ENCODE measurements at places on chromosomes 1 and 21. TPM values are rescaled to one million over a fixed set of nuclear protein-coding genes. Genes with fewer than 3 reads are reported as not detected.
A peak's percentile ranks its signal among the peaks of the same experiment; 100 is the strongest.

The XCL1 gene
- 4.2 TPM for total RNA-seq

The GNAT2 gene
- not detected for total RNA-seq

The TRPM2 gene
- total RNA-seq = 3.6 TPM

The CACYBP gene
- total RNA-seq = 91.7 TPM

The PAX7 gene
- total RNA-seq = not detected

The ACTL8 gene
- not detected for total RNA-seq

The ABCG1 gene
- 4.1 TPM for total RNA-seq

The LRRC38 gene
- not detected for total RNA-seq

The TRIM45 gene
- 0.26 TPM for total RNA-seq

The CYP4A22 gene
- total RNA-seq = not detected

The SNX7 gene
- total RNA-seq = not detected

The SLC5A9 gene
- total RNA-seq = not detected

The C1orf87 gene
- not detected for total RNA-seq

DNA sequence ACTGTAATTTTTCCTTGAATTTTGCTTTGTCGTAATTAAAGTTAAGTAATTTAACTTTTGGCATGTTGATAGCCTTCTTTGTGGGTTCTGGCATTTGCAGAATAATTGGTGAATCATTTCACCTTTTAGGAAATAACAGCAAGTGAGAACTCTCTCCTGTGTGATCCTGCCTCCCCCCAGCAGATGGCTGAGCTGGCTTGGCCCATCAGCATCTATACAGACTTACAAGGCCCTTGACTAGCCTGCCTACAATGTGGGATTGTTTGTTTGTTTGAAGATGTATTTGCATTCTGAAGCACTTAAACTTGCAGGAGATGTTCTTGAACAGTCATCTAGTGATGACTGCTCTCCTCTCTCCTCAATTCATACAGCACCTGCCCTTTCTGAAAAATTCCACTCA, 55.9 kb downstream of the MACO1 start:
- no peaks in the 10 kb centered on the region for H3K36me3 ChIP-seq
- H3K4me1 ChIP-seq = no peaks in the 10 kb centered on the region
- no peak overlapping the region for H3K4me3 ChIP-seq
- H3K27ac ChIP-seq = no peak overlapping the region

DNA sequence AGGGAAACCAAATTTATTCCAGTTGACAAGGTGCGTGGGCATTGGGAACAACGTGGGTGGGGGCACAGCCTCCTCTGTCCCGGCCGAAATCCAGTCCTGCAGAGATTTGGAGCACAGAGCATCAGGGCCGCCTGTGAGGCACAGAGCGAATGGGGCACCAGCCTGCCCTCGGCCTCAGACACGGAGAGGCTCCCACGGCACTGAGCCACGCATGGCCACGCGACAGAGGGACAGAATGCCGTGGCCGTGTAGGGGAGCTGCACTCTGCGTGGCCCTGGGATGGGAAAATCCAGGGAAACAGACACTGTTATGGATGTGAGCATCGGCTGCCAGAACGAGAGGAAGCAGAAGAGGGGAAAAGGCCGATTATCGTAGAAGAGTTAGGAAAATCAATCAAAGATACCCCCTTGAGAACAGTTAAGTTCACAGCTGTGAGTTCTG, 13.5 kb upstream of the C1orf159 start:
- H3K4me1 ChIP-seq = no peaks in the 10 kb centered on the region
- no peak overlapping the region for H3K27ac ChIP-seq
- peaks cover 9% of the 10 kb centered on the region for H3K27me3 ChIP-seq
- H3K4me3 ChIP-seq = no peak overlapping the region

GRCh38 chr1:44346184-44346583, 8.9 kb downstream of the ERI3 start:
- DNase-seq = no peak
- peaks cover 3% of the 10 kb centered on the region for H3K36me3 ChIP-seq
- no peaks in the 10 kb centered on the region for H3K27me3 ChIP-seq
- no peak overlapping the region for H3K4me3 ChIP-seq

DNA sequence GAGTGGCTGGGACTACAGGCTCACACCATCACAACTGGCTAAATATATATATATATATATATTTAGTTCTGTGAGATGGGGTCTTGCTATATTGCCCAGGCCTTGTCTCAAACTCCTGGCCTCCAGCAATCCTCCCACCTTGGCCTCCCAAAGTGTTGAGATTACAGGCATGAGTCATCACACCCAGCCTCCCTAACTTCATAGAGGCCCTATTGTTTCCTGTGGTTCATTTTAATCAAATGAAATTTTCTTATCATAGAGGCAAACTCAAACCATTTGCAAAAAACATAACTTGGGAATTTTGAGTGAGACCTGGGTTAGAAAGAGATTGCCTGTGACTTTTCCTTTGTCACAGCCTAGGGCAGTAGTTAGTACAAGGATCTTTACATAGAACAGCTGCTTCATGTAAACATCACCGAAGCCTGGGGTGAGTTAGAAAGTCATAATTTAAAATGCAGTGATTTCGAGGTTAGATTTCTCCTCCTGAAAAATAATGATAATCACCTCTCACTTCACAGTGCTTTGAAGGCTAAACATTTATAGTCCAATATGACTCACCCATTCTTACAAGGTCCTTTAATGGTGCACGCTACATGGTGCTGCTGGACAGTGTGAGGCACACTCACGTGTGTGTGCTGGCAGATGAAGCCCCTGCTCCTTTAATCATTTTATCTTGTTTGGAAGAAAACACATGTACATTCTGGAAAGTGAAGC, 188.9 kb downstream of the RHOU start:
- no peaks in the 10 kb centered on the region for H3K4me1 ChIP-seq
- no peaks in the 10 kb centered on the region for H3K27me3 ChIP-seq
- H3K27ac ChIP-seq = no peak overlapping the region
- H3K36me3 ChIP-seq = no peaks in the 10 kb centered on the region

- DNase-seq = no peak
- H3K4me1 ChIP-seq = peaks cover 3% of the 10 kb centered on the region
- no peaks in the 10 kb centered on the region for H3K27me3 ChIP-seq
- H3K36me3 ChIP-seq = no peaks in the 10 kb centered on the region
- H3K27ac ChIP-seq = no peak overlapping the region
These were observed 43.0 kb downstream of the PLA2G4A start for GRCh38 chr1:186871784-186872183.

- no peaks in the 10 kb centered on the region for H3K4me1 ChIP-seq
- peaks cover 9% of the 10 kb centered on the region for H3K36me3 ChIP-seq
- no peak for DNase-seq
- H3K27ac ChIP-seq = no peak overlapping the region
These were observed 24.8 kb downstream of the A3GALT2 start for GRCh38 chr1:33296082-33296458.

GRCh38 chr1:183349201-183349711, 68.9 kb downstream of the NMNAT2 start:
- no peak for DNase-seq
- no peaks in the 10 kb centered on the region for H3K36me3 ChIP-seq
- no peak overlapping the region for H3K27ac ChIP-seq
- H3K4me3 ChIP-seq = no peak overlapping the region
- H3K4me1 ChIP-seq = no peaks in the 10 kb centered on the region

DNA sequence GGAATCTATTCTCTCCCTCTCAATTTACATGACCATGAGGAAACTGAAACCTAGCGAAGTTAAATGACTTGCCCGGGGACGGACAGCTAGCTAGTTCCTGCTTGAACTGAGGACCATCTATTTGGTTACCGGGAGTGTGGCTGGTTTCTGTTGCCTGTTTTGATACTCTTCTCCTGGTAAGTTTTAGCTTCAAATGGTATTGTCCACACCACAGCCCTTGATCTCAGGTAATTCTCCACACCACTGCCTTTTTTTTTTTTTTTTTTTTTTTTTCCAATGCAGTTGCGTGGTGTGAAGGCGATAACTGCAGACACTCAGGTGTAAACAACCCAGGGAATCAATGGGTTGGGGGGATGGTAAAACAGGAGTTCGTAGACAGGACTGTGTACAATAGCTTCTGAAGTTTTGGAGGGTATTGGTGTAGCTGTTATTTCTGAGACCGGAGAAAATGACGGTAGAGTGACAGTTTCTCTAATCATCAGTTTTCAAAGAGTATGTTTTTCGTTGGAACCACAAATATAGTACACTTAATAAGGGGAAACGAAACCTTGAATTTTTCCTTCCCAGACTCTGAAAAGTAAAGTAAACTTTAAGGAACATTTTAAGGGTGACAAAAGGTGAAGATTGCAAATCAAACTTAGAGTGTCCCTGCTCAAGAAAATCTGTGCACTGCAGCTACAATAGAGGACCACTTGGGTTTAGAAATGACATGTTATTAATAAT, 125.3 kb upstream of the CACYBP start:
- no peaks in the 10 kb centered on the region for H3K4me1 ChIP-seq
- H3K27me3 ChIP-seq = no peaks in the 10 kb centered on the region
- no peak for DNase-seq

GRCh38 chr1:93629101-93630059, 52.3 kb downstream of the BCAR3 start:
- H3K27me3 ChIP-seq = no peaks in the 10 kb centered on the region
- H3K4me1 ChIP-seq = no peaks in the 10 kb centered on the region
- peak; percentile 19 for DNase-seq
- no peak overlapping the region for H3K27ac ChIP-seq

- H3K27ac ChIP-seq = no peak overlapping the region
- H3K36me3 ChIP-seq = no peaks in the 10 kb centered on the region
- DNase-seq = no peak
- no peaks in the 10 kb centered on the region for H3K27me3 ChIP-seq
- H3K4me3 ChIP-seq = no peak overlapping the region
- no peaks in the 10 kb centered on the region for H3K4me1 ChIP-seq
These were observed 308.8 kb downstream of the SMYD3 start for GRCh38 chr1:246198115-246198816.

DNA sequence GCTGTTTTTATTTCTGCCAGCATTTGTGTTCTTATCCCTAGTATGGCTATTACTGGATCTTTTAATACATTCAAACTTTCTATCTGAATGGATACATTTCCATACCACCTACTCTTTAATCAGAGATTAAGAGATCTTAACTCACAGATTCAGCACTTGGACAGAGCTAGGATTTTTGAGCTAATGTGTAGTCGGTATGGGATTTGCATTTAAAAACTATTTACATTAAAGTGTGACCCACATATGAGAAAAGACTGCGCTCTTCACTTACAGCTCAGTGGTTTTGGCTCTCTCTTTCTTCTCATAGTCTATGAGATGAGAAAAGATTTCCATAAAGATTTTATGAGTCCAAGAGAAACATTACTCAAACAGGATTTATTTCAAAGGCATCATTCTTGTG, 16.4 kb downstream of the HMGB4 start:
- no peaks in the 10 kb centered on the region for H3K4me1 ChIP-seq
- no peaks in the 10 kb centered on the region for H3K27me3 ChIP-seq
- H3K4me3 ChIP-seq = no peak overlapping the region
- no peak overlapping the region for H3K27ac ChIP-seq
- no peaks in the 10 kb centered on the region for H3K36me3 ChIP-seq
- no peak for DNase-seq

- H3K27me3 ChIP-seq = no peaks in the 10 kb centered on the region
- H3K27ac ChIP-seq = no peak overlapping the region
- H3K36me3 ChIP-seq = no peaks in the 10 kb centered on the region
- no peak overlapping the region for H3K4me3 ChIP-seq
- DNase-seq = no peak
These were observed 57.8 kb downstream of the ESRRG start for GRCh38 chr1:216665406-216665805.

- peak; percentile 16 for DNase-seq
- no peaks in the 10 kb centered on the region for H3K36me3 ChIP-seq
- H3K4me1 ChIP-seq = peaks cover 3% of the 10 kb centered on the region
- peaks cover 26% of the 10 kb centered on the region for H3K27me3 ChIP-seq
- peak overlapping the region; percentile 77 for H3K4me3 ChIP-seq
These were observed 132.9 kb upstream of the DPYD start for GRCh38 chr1:98053471-98054366.

GRCh38 chr21:28522014-28522799, 470.5 kb downstream of the LTN1 start:
- no peaks in the 10 kb centered on the region for H3K36me3 ChIP-seq
- no peaks in the 10 kb centered on the region for H3K27me3 ChIP-seq
- H3K4me1 ChIP-seq = no peaks in the 10 kb centered on the region
- H3K4me3 ChIP-seq = no peak overlapping the region
- H3K27ac ChIP-seq = no peak overlapping the region

DNA sequence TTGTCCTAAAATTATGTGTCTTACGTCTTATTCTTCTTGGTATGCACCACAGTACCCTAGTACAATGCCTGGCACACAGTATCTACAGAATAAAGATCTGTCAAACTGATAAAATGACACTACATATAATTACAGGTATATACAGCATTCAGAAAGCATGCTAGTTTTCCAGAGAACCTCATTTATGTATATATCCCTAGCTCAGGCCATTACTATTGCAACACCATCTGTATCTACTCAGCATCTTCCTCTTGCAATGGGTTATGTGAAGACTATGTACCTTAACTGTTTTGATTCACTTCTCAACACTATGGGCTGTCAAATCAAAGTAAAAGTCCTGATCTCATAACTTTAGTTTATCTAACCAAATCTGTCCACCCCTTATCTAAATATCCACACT, 58.5 kb upstream of the GUCA2A start:
- H3K27me3 ChIP-seq = no peaks in the 10 kb centered on the region
- H3K27ac ChIP-seq = no peak overlapping the region
- DNase-seq = no peak
- H3K4me3 ChIP-seq = no peak overlapping the region

DNA sequence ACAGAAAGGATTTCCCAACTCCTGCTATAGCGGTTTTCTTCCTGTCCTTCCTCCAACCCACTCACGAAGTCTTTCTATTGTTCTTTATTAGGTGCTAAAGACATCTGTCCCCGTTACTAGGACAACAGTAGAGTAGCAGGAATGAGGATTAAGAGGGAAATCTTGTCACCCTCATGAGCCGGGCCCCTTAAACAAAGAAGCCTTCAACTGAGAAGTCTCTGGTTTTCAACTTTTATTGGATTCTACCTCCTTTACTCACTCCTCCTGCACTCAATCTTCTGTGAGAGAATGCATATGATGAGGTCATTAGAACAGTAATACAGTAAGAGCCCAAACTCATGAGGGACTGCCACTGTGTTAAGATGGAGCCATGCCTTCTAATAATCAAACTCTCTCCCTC, 206.3 kb downstream of the OMA1 start:
- H3K27ac ChIP-seq = no peak overlapping the region
- H3K4me3 ChIP-seq = no peak overlapping the region
- H3K4me1 ChIP-seq = peaks cover 8% of the 10 kb centered on the region
- no peak for DNase-seq
- H3K27me3 ChIP-seq = no peaks in the 10 kb centered on the region

- H3K36me3 ChIP-seq = peaks cover 2% of the 10 kb centered on the region
- H3K27me3 ChIP-seq = no peaks in the 10 kb centered on the region
- DNase-seq = no peak
- no peaks in the 10 kb centered on the region for H3K4me1 ChIP-seq
- H3K27ac ChIP-seq = no peak overlapping the region
These were observed 12.9 kb upstream of the PODN start for GRCh38 chr1:53048960-53049573.

GRCh38 chr1:2556678-2557481, 709 bp downstream of the TNFRSF14 start:
- H3K4me3 ChIP-seq = peak overlapping the region; percentile 64
- H3K36me3 ChIP-seq = peaks cover 11% of the 10 kb centered on the region
- no peak for DNase-seq
- H3K27ac ChIP-seq = peak overlapping the region; percentile 97
- H3K4me1 ChIP-seq = peaks cover 17% of the 10 kb centered on the region

GRCh38 chr21:43923391-43923790, 58.4 kb downstream of the AGPAT3 start:
- H3K27ac ChIP-seq = no peak overlapping the region
- no peaks in the 10 kb centered on the region for H3K27me3 ChIP-seq
- peaks cover 5% of the 10 kb centered on the region for H3K4me1 ChIP-seq

- no peaks in the 10 kb centered on the region for H3K36me3 ChIP-seq
- no peak overlapping the region for H3K4me3 ChIP-seq
These were observed 633.4 kb downstream of the LTN1 start for GRCh38 chr21:28359300-28359699.
